ENCODE measurements at places on chromosomes 4 and X. TPM values are rescaled to one million over a fixed set of nuclear protein-coding genes. Genes with fewer than 3 reads are reported as not detected.

GRCh38 chrX:22534643-22535042, 261.9 kb downstream of the CBLL2 start:
- no peak for DNase-seq

DNA sequence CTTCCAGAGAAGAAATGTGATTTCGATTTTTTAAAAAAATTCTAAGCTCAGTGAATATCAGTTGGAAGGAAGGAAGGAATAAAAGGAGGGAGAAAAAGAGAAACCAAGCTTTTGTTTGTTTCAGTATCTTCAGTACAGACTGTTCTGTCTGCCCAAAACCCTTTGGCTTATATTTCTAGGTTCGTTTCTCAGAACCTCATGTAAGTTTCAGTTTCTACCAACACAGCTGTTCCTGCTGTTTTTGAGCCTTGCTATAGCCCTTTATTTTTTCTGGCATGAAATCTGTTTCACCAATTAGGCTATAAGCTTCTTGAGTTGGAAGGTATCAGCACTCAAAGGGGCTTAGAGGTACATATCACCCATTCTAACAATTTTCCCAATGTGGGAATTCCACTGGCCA, 157.9 kb downstream of the GBA3 start:
- DNase-seq, result no peak

- DNase-seq, result no peak
These were observed 145.0 kb upstream of the AADAT start for GRCh38 chr4:170234800-170235199.

RHOXF2 gene
- not detected for total RNA-seq

IL3RA gene
- 0.23 TPM for total RNA-seq

CYTL1 gene
- 67.3 TPM for total RNA-seq

NEUROG2 gene
- total RNA-seq, result not detected

RHOXF1 gene
- not detected for total RNA-seq

CSN1S1 gene
- total RNA-seq, result not detected

All from chondrocyte (in vitro differentiated cells).